ENCODE measurements at places on chromosomes 2 and 18. TPM values are rescaled to one million over a fixed set of nuclear protein-coding genes. Genes with fewer than 3 reads are reported as not detected.

DNA sequence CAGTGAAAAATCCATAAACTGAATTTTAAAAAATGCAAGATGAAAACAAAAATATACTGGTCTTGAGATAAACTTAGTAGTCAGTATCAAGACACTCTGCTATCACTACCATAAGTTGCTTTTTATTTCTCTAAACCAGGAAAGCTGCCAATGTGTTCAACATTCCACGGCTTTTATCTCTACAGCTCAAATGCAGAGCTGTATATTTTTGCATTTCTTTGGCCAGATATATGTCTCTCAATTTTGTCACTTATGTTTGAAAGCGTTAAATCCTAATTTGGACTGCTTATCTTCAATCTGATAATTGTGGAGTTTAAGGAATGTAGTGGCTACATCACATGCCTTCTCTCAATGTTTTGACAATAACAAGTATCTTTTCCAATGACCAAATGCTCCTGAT, 609.5 kb downstream of the EPHA4 start:
- no peak for DNase-seq
- H3K36me3 ChIP-seq = no peaks in the 10 kb centered on the region
- no peak overlapping the region for H3K4me3 ChIP-seq
- no peak overlapping the region for H3K27ac ChIP-seq
- no peaks in the 10 kb centered on the region for H3K4me1 ChIP-seq
- no peaks in the 10 kb centered on the region for H3K27me3 ChIP-seq

- H3K36me3 ChIP-seq = no peaks in the 10 kb centered on the region
- no peak overlapping the region for H3K27ac ChIP-seq
- no peaks in the 10 kb centered on the region for H3K4me1 ChIP-seq
- no peak overlapping the region for H3K4me3 ChIP-seq
- no peaks in the 10 kb centered on the region for H3K27me3 ChIP-seq
Measured at GRCh38 chr2:181185421-181185820, 205.0 kb downstream of the UBE2E3 start.

- peak; percentile 29 for DNase-seq
- no peaks in the 10 kb centered on the region for H3K36me3 ChIP-seq
- no peak overlapping the region for H3K27ac ChIP-seq
- H3K4me3 ChIP-seq = no peak overlapping the region
Measured at GRCh38 chr18:10006311-10006893, 92.6 kb downstream of the VAPA start.

GRCh38 chr2:161434118-161434517, 18.0 kb downstream of the TBR1 start:
- no peaks in the 10 kb centered on the region for H3K36me3 ChIP-seq
- no peak overlapping the region for H3K27ac ChIP-seq
- no peaks in the 10 kb centered on the region for H3K4me1 ChIP-seq
- H3K27me3 ChIP-seq = peaks cover 35% of the 10 kb centered on the region
- no peak overlapping the region for H3K4me3 ChIP-seq
- no peak for DNase-seq

DNA sequence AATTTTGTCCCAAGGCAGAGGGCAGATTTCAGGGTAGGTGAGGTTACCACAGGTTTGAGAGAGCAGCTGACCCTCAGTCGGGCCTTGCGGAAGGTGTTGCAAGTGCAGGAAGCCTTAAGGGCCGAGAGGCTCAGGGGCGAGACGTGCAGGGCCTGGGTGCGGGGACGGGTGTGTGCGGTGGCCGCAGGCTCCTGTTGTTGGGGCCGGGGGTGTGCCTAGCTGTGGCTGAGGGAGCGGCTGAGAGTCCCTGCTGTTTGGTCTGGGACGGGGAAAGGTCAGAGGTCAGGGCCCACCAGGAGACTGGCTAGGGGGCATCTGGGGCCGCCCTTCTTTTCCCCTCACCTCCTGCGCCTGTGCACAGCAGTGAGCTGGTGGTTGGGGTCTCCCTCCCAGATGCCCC, 52.5 kb downstream of the NTSR2 start:
- H3K4me3 ChIP-seq = no peak overlapping the region
- H3K4me1 ChIP-seq = no peaks in the 10 kb centered on the region
- DNase-seq = no peak
- no peak overlapping the region for H3K27ac ChIP-seq
- no peaks in the 10 kb centered on the region for H3K36me3 ChIP-seq

DNA sequence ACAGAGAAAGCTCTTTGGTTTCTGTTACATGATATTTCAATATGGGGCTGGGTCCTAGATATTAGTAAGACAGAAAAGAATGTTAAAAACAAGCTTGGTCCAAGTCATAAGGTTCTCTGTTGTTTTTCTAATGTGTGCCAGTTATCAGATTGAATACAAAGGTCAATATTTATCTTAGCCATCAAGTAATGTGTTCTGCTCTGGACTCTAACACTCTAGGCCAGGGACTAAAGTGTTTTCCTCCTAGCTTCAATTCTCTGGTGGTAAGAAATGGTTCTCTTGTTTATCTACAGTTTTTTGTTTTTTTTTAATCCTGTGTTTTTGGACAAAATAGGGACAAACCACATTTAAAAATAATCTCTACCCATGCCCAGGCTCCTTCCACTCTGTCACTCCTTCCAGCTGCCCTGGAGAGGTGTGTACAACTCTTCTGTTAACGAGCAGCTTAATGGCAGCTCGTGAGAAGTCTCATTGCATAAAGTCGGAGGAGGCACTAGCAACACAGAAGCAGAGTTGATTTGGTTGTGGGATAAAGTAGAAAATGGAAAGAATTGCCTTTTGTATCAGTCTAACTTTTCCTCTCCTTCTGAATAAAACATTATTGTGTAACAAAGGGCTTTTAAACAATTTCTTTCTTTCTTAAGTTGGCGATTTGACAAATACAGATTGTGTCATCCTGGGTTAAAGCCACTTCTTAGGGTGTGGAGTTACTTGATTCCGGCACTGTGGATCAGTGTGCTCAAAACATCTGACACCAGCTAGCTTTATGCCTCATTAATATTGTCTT, 8.0 kb upstream of the SESTD1 start:
- H3K27ac ChIP-seq = peak overlapping the region; percentile 43
- H3K4me1 ChIP-seq = peaks cover 20% of the 10 kb centered on the region
- peak; percentile 75 for DNase-seq
- H3K4me3 ChIP-seq = no peak overlapping the region

- peaks cover 26% of the 10 kb centered on the region for H3K36me3 ChIP-seq
- peak overlapping the region; percentile 84 for H3K4me3 ChIP-seq
- peak overlapping the region; percentile 0 for H3K27ac ChIP-seq
- peaks cover 42% of the 10 kb centered on the region for H3K4me1 ChIP-seq
- peak; percentile 51 for DNase-seq
- H3K27me3 ChIP-seq = no peaks in the 10 kb centered on the region
Measured at GRCh38 chr2:85540133-85540648, 1.2 kb downstream of the MAT2A start.

DNA sequence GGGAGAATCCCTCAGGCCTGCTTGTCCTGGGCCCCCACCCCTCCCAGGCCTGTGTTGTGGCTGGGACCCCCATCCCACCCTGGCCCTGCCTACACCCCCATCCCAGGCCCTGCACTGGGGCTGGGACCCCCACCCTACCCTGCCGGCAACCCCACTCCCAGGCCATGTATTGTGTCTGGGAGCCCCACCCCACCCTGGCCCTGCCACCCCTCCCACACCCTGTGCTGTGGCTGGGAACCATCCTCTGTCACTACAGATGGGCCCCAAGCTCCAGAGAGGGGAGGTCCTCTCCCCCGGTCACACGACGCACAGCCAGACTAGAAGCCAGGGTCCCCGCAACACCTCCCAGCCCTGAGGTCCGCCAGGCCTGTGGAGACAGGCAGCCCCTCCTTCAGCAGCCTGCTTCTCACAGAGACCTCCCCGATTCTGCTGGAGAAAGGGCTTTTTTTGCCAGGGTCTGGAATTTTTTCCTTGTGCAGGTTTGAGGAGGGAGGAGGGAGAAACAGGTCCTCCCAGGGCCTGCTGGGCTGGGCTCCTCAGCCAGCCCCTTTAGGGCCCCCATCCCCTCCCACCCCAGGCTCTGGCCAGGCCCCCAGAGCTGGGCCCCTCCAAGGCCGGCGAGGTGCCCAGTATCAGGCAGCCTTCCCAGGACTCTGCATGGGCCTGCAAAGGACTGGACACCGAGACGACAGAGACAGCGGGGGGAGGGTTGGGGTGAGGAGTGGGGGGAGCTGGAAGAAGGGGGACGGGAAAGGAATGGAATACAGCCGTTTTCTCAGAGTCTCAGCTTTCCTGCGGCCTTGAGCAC, 28.0 kb downstream of the KIF1A start:
- H3K27me3 ChIP-seq = no peaks in the 10 kb centered on the region
- H3K27ac ChIP-seq = no peak overlapping the region
- H3K4me1 ChIP-seq = no peaks in the 10 kb centered on the region
- DNase-seq = no peak
- H3K4me3 ChIP-seq = no peak overlapping the region

GRCh38 chr18:9721893-9722550, 13.9 kb downstream of the RAB31 start:
- H3K27ac ChIP-seq = no peak overlapping the region
- H3K36me3 ChIP-seq = no peaks in the 10 kb centered on the region
- H3K4me1 ChIP-seq = peaks cover 6% of the 10 kb centered on the region
- H3K4me3 ChIP-seq = no peak overlapping the region
- DNase-seq = no peak

GRCh38 chr2:217740756-217741155, 262.0 kb downstream of the TNS1 start:
- no peak overlapping the region for H3K27ac ChIP-seq
- no peaks in the 10 kb centered on the region for H3K4me1 ChIP-seq
- H3K36me3 ChIP-seq = no peaks in the 10 kb centered on the region
- no peak overlapping the region for H3K4me3 ChIP-seq
- no peak for DNase-seq

DNA sequence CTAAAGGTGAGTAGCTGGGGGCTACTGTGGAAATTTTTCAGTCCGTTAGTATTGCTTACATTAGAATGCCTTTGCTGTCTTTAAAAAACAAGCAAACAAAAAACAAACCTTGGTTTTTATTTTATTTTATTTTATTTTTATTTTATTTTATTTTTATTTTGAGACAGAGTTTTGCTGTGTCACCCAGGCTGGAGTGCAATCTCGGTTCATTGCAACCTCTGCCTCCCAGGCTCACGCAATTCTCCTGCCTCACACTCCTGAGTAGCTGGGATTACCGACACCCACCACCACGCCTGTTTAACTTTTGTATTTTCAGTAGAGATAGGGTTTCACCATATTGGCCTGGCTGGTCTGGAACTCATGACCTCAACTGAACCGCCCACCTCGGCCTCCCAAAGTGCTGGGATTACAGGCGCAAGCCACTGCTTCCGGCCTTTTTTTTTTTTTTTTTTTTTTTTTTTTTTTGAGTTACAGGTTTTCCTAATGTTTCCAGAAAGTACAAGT, 732.6 kb downstream of the KCNJ3 start:
- H3K4me1 ChIP-seq = no peaks in the 10 kb centered on the region
- no peaks in the 10 kb centered on the region for H3K27me3 ChIP-seq
- no peak overlapping the region for H3K27ac ChIP-seq
- H3K4me3 ChIP-seq = no peak overlapping the region
- H3K36me3 ChIP-seq = no peaks in the 10 kb centered on the region

DNA sequence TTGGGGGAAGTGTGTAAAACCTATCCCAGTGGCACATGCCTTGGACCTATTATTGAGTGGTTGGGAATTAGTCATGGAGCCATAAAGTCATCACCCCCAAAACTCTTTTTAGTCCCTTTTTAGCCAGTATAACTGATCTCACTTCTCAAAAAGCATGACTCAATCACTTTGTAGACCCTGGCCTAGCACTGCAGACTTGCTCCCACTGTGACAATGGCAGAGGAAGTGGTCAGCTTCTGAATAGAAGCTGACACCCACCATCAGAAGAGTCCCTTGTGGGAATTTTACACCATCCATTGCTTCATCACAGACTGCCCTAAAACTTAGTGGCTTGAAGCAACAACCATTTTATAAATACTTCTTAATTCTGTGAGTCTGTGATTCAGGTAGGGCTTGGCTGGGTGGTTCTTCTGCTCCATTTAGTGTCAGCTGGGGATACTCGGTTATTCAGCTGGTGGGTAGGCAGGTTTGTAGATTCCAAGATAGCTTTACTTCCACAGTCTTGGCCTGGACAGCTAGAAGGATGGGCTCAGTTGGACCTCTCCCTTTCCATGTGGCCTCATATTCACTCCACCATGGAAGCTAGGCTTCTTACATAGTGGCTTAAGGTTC, 10.8 kb upstream of the ITGA6 start:
- H3K27ac ChIP-seq = no peak overlapping the region
- no peak overlapping the region for H3K4me3 ChIP-seq
- H3K4me1 ChIP-seq = no peaks in the 10 kb centered on the region
- no peaks in the 10 kb centered on the region for H3K36me3 ChIP-seq
- H3K27me3 ChIP-seq = no peaks in the 10 kb centered on the region

DNA sequence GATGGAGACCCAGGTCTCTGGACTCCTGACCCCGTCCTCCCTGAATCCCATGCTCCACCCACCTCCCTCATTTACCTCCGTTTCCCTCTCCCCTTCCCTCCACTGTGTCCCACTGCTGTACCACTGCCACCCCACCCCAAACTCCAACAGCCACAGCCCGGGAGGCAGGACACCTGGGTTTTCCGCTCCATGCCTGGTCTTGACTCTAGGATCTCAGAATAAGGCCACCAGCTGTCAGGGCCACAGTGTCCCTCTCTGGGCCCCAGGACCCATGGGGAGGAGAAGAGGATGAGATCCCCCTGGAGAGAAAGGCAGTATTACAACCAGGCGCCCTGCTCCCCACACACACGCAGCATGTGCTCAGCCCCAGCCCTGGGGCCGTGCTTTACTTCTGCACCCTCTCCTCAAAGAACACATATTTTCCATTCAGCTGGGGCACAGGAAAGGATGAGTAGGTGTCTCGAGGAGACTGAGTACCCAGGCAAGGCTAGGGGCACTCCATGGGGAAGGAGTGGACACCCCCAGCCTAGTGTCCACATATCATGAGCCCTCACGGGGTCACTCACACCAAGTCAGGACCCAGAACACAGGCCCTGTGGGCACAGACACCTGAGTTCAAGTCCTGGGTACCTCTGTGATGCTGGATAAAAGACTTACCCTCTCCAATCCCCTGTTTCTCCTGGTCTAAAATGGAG, 700 bp downstream of the RUFY4 start:
- no peak overlapping the region for H3K27ac ChIP-seq
- no peaks in the 10 kb centered on the region for H3K4me1 ChIP-seq
- peaks cover 5% of the 10 kb centered on the region for H3K27me3 ChIP-seq
- DNase-seq = no peak

DNA sequence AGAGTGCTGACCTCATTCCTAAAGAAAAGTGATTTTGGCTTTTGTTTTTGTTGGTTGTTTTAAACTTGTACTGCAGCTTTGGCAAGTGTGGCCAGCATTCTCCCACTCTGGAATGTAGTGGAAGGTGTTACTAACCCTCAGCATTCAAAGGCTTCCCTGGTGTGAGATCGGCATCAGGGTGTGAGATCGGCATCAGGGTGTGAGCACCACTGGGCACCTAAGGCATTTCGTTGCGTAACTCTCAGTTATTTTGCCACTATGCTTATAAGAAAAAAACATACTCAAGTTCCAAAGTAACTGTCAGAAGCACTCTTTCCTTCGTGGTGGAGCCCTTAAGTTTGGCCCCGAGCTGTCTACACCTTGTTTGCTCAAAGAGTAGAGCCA, 1.7 kb downstream of the CYBRD1 start:
- H3K36me3 ChIP-seq = no peaks in the 10 kb centered on the region
- no peak overlapping the region for H3K27ac ChIP-seq
- no peak overlapping the region for H3K4me3 ChIP-seq
- DNase-seq = no peak
- peaks cover 13% of the 10 kb centered on the region for H3K4me1 ChIP-seq

Gene ALLC
- not detected for total RNA-seq

Gene DYNAP
- not detected for total RNA-seq

Gene ENOSF1
- total RNA-seq = 50.5 TPM

Gene MC5R
- not detected for total RNA-seq

Gene KIAA2012
- not detected for total RNA-seq

Gene RNF152
- total RNA-seq = 27.5 TPM

Gene CCDC85A
- total RNA-seq = 16.9 TPM

Measured in endothelial cell of umbilical vein (primary cell).